ENCODE measurements at places on chromosomes 7 and 10. TPM values are rescaled to one million over a fixed set of nuclear protein-coding genes. Genes with fewer than 3 reads are reported as not detected.

- no peak for ATAC-seq
Measured at GRCh38 chr7:87475359-87476178, at the start of gene ABCB4. Gene ABCB4, minus strand, starts transcription at chr7:87475680. Its CDS starts 215 bp downstream, at chr7:87475465.

GRCh38 chr7:98073047-98073446 lies 33.6 kb upstream of the LMTK2 start:
- no peak for ATAC-seq

DNA sequence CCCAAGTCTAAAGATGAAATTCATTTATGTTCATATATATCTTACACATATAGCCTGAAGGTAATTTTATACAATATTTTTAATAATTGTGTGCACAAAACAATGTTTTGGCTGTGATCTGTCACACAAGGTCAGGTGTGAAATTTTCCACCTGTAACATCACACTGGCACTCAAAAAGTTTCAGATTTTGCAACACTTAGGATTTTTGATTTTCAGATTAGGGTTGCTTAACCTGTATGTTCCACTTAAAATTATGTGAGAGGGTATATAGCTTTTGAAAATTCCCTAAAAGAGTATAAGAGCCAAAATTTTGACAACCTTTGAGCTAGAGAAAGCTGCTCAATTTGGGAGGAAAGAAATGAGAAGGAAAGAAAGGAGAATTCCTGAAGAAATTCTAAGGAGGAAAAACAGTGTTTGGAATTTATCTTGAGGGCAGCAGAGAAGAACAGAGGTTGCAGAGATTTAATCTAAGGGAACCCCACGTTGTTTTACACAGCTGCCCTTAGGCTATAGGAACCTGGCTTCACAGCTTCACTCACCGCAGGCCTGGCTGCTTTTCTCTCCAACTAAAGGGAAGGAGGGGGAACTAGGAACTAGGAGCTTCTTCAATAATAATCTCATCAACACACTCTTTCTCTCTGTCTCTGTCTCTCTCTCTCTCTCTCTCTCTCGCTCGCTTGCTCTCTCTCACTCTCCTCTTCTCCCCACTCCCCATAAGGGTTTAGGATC lies 8.5 kb downstream of the VOPP1 start:
- no peak for ATAC-seq

- no peak for ATAC-seq
Measured at GRCh38 chr10:49605939-49606509, 4.1 kb upstream of the SLC18A3 start.

- ATAC-seq: peak; percentile 57
Measured at GRCh38 chr10:97781618-97782331, 10.0 kb upstream of the SFRP5 start.

- no peak for ATAC-seq
Measured at GRCh38 chr7:137771679-137772078, 75.1 kb downstream of the DGKI start.

DNA sequence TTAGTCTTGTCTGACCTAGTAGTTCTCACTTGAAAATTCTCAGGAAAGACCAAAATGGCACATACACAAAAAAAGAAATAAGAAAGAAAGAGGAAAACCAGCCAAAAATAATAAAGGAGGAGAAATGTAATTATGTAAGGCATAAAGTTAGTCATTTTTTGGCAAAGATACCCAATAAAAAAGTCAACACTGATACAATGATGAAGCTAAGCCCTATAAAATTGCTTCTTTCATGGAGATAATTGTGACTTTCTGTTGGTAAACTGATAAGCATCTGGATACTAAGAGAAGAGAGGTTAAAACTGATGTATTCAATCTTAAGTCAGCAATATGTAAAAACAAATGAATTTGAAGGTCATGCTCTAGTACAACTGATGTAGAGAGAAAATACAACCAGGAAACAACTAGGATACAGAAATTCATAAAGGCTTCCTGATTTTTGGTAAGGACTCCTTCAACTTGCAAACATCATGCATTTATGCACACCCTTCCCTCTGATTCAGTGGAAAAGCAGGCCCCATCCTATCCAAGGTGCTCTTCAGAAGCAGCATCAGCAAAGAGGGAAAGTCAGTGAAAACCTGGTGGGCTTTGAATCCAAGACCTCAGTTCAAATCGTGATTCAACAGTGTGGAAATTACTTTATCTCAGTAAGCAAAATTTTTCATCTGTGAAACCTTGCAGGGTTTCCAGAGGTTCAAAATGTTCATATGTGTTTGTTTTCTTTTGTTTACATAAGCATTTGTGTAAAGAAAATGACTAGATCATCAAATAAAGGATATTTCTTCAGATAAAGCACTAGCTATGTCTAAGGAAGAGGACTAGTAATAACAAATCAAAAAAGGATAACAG lies 32.6 kb downstream of the IMMP2L start:
- no peak for ATAC-seq

DNA sequence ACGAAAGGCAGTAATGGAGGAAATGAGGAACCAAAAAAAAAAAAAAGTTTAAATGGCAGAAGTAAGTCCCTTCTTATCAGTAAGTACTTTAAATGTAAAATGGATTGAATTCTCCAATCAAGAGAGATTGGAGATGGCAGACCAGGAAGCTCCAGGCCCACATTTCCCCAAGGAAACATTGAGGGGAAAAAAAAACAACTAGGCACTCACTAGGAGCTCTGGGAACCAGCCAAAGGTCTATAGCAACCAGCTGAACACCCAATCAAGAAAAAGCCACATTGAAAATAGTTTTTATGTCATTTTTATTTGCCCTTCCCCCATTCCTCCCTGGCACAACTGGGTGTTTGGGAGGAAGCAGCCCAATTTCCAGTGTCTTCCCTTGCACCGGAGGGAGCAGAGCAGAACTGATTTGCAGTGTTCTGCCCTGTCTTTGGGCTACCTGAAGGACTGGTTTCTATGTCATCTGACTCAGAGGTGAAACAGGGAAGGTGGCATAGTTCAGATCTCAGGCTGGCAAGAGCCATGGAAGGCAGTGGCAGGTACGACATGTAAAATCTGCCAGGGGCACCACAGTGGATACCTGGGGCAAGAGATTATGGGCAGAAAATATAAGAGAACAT lies 121.9 kb downstream of the SMURF1 start:
- ATAC-seq: no peak

- ATAC-seq: no peak
Measured at GRCh38 chr10:86371116-86371515, 4.5 kb upstream of the GRID1 start.

GRCh38 chr10:60003651-60004523 lies 97.5 kb upstream of the CCDC6 start:
- no peak for ATAC-seq

DNA sequence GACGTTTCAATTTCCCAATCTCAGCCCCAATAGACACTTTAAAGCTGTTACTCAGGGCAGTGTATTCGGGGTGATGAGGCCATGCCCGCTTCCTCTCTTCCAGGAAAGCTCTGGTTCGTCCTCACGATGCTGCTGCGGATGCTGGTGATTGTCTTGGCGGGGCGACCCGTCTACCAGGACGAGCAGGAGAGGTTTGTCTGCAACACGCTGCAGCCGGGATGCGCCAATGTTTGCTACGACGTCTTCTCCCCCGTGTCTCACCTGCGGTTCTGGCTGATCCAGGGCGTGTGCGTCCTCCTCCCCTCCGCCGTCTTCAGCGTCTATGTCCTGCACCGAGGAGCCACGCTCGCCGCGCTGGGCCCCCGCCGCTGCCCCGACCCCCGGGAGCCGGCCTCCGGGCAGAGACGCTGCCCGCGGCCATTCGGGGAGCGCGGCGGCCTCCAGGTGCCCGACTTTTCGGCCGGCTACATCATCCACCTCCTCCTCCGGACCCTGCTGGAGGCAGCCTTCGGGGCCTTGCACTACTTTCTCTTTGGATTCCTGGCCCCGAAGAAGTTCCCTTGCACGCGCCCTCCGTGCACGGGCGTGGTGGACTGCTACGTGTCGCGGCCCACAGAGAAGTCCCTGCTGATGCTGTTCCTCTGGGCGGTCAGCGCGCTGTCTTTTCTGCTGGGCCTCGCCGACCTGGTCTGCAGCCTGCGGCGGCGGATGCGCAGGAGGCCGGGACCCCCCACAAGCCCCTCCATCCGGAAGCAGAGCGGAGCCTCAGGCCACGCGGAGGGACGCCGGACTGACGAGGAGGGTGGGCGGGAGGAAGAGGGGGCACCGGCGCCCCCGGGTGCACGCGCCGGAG lies 2.6 kb downstream of the GJD4 start:
- ATAC-seq: peak; percentile 52

GRCh38 chr7:25985196-25985595 lies 166.8 kb upstream of the NFE2L3 start:
- ATAC-seq: no peak

The SFRP5 gene
- not detected for total RNA-seq

The GUSB gene
- total RNA-seq: 53.4 TPM

The SMNDC1 gene
- total RNA-seq: 40.1 TPM

Data from activated T-helper 17 cell treated with anti-CD3 and anti-CD28 coated beads, Interleukin-2, amount 50 U/mL, for 72 hours (primary cell).